Dermis microvascular lymphatic vessel endothelial cell (primary cell): ENCODE measurements at places on chromosomes 6 and 20. TPM values are rescaled to one million over a fixed set of nuclear protein-coding genes. Genes with fewer than 3 reads are reported as not detected.

Gene FITM2
- total RNA-seq = 6.3 and 7.2 TPM in 2 replicates

- no peak for DNase-seq
Measured at GRCh38 chr6:71038711-71039344, 82.0 kb upstream of the B3GAT2 start.

Gene DUSP15
- total RNA-seq = 0.26 and 1.5 TPM in 2 replicates

DNA sequence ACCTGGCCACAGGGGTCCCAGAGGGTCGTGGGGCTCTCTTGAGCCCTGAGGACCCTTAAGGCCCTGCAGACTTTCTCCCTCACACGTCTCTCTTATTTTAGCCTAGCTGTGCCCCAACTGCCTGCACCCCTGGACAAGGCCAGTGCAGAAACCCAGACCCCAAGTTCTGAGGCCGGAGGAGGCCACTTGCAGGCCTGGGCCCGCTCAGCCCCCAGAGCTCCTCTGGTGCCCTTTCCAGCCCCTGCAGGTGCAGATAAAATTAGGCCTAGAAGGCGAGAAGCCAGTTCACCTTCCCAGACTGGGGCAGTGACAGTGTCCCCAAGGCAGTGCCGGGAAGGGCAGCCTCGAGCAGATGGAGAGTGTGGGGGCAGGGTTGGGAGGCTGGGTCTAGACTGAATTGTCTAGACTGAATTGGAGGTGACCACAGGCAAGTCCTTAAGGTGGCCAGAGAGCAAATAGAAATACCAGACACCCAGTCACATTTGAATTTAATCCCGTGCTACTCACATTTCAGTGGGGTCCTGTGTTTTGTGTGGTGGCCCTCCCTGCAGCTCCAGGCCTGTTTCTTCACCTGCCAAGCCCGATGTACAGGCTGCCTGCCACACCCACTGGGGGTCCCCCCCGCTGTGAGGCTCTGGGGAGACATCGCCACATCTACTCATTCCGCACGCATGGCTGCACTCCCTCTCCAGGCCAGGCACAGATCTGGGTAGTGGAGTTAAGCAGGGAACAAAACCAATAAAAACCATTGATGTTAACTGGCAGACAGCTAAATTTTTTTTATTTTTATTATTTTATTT lies 8.6 kb upstream of the IP6K3 start:
- DNase-seq = no peak

Gene MTFR2
- total RNA-seq = 0.76 and 1.5 TPM in 2 replicates

Gene SLC22A2
- not detected in 2 replicates for total RNA-seq

DNA sequence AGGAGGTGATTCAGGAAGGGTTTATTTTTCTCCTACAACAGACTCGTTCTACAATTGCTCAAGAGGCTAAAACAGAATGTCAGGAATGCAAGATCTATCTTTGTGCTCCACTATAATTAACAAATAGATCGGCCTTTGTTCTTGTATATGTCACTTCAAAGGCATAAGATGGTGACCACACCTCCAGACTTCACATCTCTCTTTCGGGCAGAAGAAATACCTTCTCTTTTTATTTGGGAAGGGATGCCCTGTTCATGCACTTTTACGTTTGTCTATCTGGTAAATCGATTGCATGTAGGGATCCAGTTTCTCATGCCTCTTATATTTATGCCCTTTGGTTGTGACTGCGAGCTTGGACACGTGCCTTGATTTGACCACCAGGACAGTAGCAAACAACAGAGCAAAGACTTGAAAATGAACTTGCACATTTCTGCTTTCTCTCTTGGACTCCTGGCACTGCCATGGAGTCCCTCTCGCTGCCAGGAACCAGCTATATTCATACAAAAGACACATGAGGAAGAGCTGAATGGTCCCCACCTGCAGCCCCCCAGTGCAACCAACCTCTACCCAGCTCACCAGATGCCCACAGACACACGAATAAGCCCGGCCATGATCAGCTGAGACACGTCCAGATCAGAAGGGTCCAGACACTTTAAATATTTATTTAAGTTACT lies 219.8 kb upstream of the STXBP5 start:
- DNase-seq = no peak

GRCh38 chr20:11826334-11826733 lies 91.4 kb upstream of the BTBD3 start:
- no peak for DNase-seq

- no peak for DNase-seq
Measured at GRCh38 chr6:106757267-106757666, 127.9 kb downstream of the QRSL1 start.

DNA sequence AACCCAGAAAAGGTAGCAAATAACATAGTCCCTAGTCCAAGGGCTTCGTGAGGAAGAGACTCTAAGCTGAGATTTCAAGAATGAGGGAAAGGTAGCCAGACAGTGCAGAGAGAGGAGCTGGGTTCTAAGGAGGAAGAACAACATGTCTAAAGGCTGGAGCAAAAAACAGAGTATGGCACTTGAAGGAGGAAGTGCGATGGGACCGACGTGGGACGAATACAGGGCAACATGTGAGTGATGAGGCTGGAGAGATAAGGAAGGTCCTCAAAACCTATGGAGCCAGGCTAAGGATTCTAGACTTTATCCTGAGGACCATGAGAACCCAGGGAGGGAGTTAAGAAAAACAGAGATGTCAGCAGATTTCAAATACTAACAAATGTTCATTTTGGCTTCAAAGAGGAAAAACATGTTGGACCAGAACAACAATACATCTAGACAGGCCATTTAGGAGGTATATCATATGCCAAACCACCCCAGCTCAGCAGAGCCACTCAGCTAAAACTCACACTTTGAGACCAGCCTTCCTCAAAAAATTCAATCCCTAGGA lies 17.5 kb downstream of the ATXN1 start:
- DNase-seq = no peak

GRCh38 chr6:138653435-138653834 lies 120.1 kb upstream of the CCDC28A start:
- no peak for DNase-seq
